Panc1 (cell line): ENCODE measurements at places on chromosomes 6 and 20. TPM values are rescaled to one million over a fixed set of nuclear protein-coding genes. Genes with fewer than 3 reads are reported as not detected.

MICB gene
- 72.1 TPM for total RNA-seq

NEURL2 gene
- 3.0 TPM for total RNA-seq

TNFRSF6B gene
- total RNA-seq = not detected

SPDEF gene
- total RNA-seq = 1.6 TPM

C2 gene
- total RNA-seq = 1.0 TPM

GRCh38 chr6:90658497-90658896 is 71.6 kb upstream of the MAP3K7 start:
- no peak for DNase-seq

GRCh38 chr6:17476511-17476910 is 83.1 kb downstream of the CAP2 start:
- DNase-seq = no peak
